ENCODE measurements at places on chromosomes 2 and 18.

- DNase-seq = no peak
Observed at GRCh38 chr2:197124639-197125390, 185.8 kb downstream of the ANKRD44 start.

- no peak for DNase-seq
Observed at GRCh38 chr2:232588031-232588430, 37.5 kb downstream of the EIF4E2 start.

GRCh38 chr18:12998332-12999060, 7.3 kb downstream of the CEP192 start:
- DNase-seq = no peak

DNA sequence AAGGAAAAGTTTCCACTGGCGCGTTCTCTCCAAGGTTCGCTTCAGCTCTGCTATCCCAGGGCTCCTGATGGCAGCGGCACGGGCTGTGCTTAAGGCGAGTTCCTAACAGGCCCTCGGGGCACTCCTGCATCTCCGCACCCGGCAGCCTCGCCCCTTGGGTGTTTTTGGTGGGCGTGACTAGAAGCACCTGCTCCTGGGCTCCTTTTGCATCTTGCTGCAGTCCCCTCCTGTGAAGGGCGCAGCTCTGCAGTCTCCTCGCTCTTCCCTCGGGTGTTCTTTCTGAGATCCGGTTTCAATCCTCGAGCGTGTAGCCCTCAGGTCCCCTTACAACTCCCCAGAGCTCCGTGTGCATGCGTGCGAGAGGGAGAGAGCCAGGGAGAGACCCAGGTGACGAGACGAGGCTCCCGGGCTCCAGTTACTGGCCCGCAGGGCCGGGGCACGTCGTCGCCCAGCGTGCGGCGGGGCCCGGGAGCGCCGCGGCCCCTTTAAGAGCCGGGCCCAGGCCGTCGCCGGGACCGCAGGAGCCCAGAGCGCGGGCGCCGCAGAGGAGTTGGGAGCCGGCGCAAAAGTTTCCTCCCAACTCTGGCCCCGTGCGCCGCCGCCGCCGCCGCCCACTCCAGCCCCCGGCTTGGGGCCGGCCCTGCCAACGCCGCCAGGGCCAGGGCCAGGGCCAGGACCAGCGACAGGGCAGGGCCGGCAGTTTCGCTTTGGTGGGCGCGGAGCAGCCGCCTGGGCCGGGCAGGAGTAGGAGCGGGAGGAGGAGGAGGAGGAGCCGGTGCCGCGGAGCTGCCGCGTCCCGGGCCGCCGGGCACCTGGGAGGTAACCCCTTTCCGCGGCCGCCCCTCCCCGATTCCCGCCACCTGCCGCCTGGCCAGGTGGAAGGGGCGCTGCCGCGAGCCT, at the start of gene PARD3B:
Gene PARD3B (plus strand): TSS at position 515 of the 900 bp plus-strand sequence. CDS start 525 bp downstream, outside the sequence.
- no peak for DNase-seq

DNA sequence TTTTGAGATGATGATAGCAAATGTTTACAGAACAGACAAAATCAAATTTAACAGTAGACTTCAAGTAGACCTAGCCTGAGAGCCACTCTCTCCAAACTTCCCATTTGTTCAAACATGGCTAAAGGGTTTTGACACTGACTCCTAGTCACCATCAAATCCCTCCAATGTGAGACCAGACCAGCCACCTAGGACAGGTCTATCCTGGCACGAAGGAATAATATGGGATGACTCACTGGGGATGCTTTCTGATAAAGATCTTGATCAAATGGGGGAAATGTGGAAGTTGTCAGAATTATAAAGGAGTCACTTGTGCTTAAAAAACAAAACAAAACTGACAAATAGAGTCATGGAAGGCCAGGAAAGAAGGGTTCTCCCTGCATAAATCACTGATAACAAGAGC, 95.7 kb downstream of the EDAR start:
- DNase-seq = no peak

DNA sequence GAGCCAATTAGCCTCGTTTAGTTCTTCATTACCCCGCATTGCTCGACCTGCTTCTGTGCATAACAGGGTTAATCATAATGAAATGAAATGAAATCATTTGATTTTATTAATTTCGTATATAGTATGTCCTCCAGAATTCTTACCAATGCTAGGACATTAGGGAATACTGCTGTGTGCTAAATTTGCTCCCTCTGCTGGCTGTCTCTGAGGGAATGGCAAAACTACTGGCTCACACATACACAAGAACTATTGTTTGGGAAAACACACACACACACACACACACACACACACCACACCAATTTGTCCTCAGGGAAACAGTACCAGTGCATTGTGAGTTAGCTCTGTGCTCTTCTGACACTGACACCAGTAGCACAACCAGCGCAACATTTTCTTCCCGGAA, 273.3 kb upstream of the TCF4 start:
- no peak for DNase-seq

DNA sequence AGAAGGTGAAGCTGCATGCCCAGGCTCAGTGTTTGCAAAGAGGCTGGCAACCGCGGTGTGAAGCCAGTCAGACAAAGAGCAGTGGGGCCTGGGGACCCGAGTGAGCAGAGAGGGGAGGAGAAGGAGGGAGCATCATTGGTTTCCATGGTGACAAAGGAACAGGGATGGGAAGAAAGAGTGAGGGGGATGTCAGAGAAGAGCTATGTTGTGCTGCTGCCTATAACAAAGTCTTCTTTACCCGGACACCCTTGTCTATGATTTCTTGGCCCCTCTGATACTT, 14.5 kb downstream of the TMEM247 start:
- no peak for DNase-seq

- DNase-seq = no peak
Observed at GRCh38 chr2:72917877-72918553, 696 bp downstream of the EMX1 start.

DNA sequence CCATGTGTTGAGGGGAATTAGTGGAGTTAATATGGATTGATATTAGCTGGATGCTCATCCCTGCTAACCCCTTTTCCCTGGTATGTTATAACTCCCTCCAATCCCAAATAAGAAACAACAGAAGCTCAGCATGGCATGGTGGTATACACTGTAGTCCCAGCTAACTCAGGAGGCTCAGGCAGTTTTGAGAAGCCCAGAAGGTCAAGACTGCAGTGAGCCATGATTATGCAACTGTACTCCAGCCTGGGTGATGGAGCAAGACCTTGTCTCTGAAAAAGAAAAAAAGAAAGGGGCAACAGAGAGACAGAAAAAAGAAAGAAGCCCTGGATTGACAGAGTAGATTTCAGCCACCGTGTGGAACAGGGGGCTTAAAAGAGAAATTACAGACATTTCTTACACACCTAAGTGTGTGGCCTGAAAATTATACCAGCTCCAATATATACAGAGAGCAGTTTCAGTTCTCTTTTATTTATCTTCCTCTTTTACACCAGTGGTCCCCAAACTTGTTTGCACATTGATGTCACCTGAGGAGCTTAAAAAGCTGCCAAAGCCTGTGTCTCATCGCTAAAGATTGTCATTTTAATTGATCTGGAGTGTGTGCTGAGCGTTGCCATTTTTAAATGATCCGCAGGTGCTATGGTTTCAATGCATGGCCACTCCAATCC, 203.6 kb downstream of the UBE2E3 start:
- no peak for DNase-seq

DNA sequence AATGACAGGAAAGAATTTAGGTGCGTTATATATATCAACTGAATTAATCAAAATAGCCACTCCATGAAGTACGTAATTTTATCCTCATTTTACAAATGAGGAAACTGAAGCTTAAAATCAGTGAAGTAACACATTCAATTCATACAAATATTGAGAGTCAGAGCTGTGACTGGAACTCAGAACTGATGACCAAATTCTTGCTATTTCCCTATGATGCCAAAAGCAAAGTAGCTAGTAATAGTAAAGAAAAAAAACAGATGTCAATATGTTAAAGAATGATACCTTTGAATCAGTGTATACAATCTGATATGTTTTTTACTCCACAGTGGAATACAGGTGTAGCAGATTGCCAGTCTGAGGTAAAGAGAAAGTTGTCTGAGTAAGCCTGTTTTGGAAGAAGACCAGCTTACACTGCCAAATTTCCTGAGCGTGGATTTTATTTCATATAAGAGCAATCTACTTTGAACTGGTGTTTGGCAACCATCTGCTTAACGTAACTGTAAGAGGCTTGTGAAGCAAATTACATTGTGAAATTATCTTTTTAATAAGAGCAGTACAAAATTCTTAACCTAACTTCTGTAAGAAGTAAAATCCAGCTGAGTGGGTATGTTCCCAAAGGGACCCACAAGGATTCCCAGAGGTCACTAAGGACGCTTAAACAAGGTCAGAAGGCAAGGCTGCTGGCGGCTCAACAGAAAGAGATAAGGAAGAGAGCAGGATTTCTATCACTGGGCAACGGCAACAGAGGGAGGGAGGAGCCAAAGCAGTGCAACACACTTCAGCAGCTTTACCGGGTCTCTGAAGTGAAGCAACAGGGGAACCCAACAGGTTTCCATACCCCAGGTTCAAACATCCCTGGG, 85.6 kb downstream of the IKZF2 start:
- DNase-seq = no peak

DNA sequence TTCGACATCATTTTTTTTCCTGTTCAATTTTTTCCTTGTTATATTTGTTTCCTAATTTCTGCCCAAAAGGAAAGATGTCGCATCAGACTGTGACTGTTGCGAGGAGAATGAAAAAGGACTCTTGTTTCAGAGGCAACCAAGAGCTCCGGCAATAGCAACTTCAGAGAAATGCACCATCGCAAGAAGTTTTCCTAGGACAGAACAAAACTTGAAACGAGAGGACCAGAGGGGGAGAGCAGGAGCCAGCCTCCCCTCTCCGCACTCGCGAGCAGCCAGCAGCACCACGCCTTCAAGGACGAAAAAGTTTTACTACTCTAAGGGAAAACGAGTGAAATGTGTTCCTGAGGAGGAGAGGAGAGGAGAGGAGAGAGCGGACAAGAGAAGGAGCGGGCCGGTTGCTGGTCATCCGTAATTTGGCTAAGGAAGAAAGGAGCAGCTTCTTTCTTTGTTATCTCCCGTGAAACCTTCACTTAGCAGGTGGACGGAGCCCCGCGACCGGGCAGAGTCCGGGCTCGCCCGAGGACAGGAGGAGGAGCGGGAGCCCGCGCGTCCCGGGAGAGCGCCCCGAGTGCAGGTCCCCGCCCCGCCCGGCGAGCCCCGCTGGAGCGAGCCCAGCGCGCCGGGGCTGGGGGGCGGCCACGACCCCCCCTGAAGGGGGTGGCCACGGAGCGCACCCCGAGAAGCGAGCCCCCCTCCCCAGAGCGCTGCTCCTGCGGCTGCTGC, 744 bp downstream of the POU3F3 start:
- DNase-seq = no peak

DNA sequence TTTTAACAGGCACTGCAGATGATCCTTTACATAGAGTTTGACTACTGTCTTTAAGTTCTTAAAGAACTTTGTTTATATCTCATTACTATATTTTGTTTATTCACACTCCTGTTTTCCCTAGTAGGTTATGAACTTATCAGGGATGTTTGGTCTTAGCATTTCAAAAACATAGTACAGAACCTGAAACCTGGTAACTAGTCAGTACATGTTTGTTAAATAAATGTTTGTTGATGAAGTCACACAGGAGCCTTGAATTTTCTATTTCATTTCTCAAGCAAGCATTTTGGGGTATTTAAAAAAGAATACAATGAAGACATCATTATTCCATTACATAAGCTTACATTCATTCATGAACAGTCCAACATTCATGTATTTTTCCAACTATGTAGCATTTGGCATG, 280.3 kb upstream of the ZSWIM2 start:
- no peak for DNase-seq

- no peak for DNase-seq
Observed at GRCh38 chr2:208189810-208190503, at the start of gene C2orf80. Gene C2orf80, minus strand, starts transcription at chr2:208190030. Its CDS starts 3,044 bp downstream, at chr2:208186986.

DNA sequence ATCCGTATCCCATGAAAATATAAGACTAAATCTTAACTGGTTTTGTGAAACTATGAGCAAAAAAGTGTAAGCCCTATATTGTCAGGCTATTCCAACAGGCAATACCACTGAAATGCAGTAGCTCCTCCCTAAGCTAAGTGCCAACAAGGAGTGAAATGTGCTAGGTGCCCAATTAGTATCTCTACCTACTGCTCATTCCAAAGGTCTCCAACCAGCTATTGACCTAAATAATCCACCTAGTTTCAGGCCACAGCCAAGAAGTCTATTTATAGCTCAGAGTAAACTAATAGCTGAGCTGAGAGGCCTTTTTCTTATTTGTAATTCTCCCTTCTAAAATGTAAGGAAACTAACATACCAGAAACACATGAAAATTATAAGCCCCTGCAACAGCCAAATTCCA, 482.2 kb downstream of the DCC start:
- no peak for DNase-seq

DNA sequence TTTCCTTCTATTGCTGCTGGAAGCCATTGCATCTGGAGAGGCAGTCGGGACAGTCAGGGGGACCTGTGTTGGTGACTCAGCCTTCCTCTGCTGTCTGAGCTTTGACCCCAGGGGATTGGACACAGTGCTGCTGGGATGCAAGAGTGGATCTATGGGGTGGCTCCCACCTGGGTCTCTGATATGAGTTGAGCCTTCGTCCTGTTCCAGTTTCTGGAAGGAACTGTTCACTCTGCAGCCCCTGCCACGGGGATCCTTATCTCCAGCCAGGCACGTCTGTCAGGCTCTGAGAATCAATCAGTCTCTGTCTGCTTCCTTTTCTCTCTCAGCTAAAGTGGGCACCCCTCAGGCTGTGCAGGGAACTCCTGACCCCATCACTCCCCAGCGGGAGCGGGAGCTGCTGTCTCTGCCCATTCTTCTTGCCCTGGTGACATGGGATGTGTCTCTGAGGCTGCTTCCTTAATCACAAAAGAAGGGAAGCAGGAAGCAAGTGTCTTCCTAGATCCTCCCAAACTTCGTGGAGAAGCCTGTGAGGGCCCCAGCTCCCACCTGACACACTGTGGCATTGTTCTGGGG, 51.7 kb downstream of the ARHGAP28 start:
- DNase-seq = no peak

DNA sequence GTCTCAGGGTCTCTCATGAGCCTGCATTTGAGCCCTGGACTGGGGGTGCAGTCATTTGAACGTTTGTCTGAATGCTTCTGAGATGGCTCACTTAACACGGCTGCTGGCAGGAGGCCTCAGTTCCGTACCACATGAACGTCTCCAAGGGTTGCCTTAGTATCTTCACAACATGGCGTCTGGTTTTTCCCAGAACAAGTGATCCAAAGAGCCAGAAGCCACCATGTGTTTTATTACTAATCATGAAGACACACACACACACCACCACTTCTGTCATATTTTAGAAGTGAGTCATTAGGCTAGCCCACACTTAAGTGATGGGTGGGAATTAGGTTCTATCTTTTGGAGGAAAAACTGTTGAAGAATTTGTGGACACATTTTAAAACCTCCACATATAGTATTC, 15.0 kb upstream of the MYO1B start:
- DNase-seq = no peak

- DNase-seq = no peak
Observed at GRCh38 chr18:79367989-79368388, 27.7 kb upstream of the NFATC1 start.

GRCh38 chr2:88180605-88181240, 10.6 kb downstream of the THNSL2 start:
- no peak for DNase-seq

GRCh38 chr2:43343573-43344304, 117.3 kb upstream of the ZFP36L2 start:
- DNase-seq = no peak

Data from CD4-positive, alpha-beta T cell treated with Interleukin-2 at 100 ng/mL for 4 hours (primary cell).